ENCODE measurements at places on chromosomes 6 and 20.

- DNase-seq = peak; percentile 73
These were observed 116.2 kb upstream of the PLCB4 start for GRCh38 chr20:8952721-8953120.

DNA sequence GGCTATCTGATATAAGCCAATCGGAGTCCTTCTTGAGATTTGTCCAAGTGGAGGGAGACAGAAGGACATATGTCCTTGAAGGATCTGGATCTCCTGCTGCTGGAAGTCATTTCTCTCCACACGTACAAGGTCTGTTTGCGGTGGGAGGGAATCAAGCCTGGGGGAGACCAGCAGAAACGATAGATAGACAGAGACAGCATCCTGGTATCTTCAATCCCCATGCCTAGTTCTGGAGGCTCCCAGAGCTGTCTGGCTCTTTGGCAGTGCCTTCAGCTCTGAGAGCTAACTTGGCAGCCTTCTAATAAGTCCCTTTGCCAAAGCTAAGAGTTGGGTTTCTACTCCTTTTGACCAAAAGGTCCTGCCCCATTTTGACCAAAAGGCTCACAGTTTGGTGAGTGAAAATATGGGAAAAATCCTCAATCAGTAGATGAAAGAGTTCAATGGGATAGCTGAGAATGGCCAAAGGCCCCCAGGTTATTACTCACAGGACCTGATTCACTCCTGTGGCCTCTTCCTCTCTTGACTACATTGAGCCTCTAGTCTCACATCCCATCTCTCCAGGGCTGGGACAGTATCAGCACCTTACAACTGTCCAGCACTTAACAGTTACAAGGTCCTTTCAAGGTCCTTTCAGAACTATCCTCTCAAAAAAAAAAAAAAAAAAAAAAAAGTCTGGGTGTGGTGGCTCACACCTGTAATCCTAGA, 20.3 kb downstream of the AARS2 start:
- DNase-seq = no peak

GRCh38 chr20:22757424-22758183, 173.2 kb upstream of the FOXA2 start:
- DNase-seq = no peak

DNA sequence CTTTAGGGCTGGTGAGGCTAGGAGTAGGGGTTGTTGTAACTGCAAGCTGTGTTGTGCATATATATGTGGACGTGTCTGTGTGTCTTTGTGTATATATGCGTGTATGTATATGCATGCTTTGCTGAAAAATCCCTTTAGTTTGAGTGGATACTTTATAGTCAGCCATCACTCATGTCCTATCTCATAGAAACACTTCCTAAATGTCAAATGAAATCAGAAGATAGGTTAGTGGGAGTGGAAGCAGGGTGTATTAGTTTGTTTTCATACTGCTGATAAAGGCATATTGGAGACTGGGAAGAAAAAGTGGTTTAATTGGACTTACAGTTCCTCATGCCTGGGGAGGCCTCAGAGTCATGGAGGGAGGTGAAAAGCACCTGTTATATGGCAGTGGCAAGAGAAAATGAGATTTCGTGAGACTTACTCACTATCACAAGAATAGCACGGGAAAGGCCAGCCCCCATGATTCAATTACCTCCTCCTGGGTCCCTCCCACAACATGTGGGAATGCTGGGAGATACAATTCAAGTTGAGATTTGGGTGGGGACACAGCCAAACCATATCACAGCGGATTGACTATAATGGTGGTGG, 131.1 kb downstream of the JARID2 start:
- no peak for DNase-seq

- peak; percentile 37 for DNase-seq
These were observed 15.5 kb downstream of the CCDC167 start for GRCh38 chr6:37483917-37484785.

- DNase-seq = peak; percentile 97
These were observed 219.3 kb downstream of the ARHGAP18 start for GRCh38 chr6:129490521-129491255.

GRCh38 chr6:17877895-17878440, 109.5 kb downstream of the KIF13A start:
- DNase-seq = no peak

GRCh38 chr6:36963451-36964290, 9.1 kb downstream of the PI16 start:
- no peak for DNase-seq

GRCh38 chr6:134165561-134166201, 113.3 kb upstream of the SLC2A12 start:
- DNase-seq = no peak

DNA sequence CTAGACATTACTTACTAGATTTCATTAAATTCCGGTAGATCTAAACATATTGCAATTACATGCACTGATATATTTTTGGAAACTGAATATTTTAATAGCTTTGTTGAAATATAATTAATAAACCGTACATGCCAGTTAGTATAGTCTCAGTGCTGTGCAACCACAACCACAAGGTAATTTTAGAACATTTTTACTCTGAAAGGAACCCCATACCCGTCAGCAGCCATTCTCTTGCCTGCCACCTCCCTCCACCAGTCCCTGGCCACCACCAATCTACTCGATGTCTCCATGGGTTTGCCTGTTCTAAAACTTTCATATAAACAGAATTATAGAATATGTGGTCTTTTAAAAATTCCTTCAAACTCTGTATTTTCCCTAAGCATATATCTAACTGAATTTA, 293.9 kb downstream of the THBS2 start:
- DNase-seq = no peak

- DNase-seq = no peak
These were observed 155.5 kb downstream of the MRPL14 start for GRCh38 chr6:43971776-43972126.

GRCh38 chr6:151493161-151493803, 535 bp upstream of the CCDC170 start:
- DNase-seq = peak; percentile 6

DNA sequence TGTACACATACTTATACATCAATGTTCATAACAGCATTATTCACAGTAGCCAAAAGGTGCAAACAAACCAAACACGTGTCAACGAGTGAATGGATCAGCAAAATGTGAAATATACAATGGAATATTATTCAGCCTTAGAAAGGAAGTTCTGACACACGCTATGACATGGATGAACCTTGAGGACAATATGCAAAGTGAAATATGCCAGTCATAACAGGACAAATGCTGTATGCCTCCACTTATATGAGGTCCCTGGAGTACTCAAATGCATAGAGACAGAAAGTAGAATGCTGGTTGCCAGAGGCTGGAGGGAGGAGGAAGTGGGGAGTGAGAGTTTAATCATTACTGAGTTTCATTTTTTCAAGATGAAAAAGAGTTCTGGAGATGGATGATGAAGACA, 37.8 kb upstream of the IGF2R start:
- no peak for DNase-seq

DNA sequence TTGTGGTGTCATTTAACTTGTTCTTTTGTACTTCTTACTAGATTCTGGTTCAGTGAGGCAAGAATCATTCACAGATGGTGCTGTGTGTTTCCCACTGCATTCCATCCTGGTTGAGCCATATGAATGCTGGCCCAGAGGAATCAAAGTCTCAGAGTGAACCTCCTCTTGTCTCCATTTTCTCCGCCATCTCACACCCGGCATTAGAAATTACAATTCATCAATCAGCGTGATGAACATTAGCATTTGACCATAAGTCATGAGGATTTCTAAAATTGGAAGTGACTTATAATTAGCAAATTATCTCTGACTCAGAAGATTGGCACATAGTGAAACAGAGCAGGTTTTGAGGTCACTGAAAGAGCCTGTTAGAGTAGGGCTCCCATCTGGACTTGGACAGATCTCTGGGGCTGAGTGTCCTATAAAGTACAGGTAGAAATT, 25.2 kb downstream of the TNFAIP3 start:
- DNase-seq = peak; percentile 86

DNA sequence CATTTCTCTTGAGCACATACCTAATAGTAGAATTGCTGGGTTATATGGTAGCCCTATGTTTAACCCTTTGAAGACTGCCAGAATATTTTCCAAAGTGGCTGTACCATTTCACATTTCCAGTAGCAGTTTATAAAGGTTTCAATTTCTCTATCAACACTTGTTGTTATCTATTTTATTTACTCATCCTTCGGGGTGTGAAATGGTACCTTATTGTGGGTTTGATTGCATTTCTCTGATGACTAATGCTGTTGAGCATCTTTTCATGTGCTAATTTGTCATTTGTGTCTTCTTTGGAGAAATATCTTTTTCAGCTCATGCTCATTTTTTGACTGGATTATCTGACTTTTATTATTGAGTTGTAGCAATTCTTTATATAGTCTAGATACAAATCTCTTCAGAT, 5.4 kb downstream of the ENPP4 start:
- DNase-seq = no peak

GRCh38 chr6:150646228-150646627, 46.5 kb downstream of the PLEKHG1 start:
- DNase-seq = no peak

DNA sequence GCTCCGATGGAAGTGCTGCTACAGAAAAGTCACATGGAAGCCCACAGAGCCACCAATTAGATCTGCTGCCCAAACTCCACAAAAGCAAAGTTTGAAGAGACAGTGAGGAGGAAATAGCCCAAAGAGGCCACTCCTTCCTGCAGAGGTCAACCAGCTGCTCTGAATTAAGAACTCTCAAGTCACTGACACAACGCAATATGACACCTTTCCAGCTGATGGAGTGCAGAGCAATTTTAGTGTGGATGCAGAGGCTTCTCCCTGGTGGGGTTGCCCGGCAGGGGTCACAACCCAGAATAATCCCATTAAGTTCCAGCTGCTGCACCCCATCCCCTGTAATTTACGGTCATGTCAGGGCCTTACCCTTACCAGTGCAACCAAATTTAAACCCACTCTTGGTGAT, 361.9 kb upstream of the JARID2 start:
- DNase-seq = peak; percentile 64

DNA sequence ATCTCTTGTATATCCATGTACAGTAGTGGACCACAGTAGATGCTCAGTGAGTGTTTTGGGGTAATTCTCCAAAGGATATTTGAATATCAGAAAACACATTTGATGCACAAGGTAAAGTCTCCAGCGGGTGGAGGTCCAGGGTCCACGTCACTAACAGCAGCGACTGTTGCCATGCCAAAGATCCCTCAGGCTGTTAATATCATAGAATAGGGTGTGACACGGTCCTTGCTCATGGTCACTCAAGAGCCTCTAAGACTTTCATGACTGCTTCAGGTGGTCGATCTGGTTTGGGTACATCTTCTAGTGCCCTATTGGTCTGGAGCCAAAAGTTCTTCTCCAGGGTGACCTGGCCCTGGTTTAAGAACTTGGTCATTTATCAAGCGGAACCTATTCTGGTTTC, 90.8 kb downstream of the OLIG3 start:
- DNase-seq = no peak

- DNase-seq = no peak
These were observed 3.3 kb downstream of the TAB2 start for GRCh38 chr6:149320796-149321195.

DNA sequence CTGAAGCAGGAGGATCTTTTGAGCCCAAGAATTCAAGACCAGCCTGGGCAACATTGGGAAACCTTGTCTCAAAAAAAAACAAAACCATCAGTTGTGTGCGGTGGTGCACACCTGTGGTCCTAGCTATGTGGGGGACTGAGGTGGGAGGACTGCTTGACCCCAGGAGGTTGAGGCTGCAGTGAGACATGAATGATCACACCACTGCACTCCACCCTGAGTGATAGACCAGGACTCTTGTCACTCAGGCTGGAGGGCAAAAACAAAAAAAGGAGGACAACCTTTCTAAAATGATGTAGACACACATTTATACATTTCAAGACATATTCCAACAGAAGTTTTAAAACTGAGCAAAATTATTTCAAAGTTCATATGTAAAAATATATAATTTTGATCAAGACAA, 45.1 kb downstream of the NOL7 start:
- no peak for DNase-seq

GRCh38 chr6:139367810-139368351, 6.6 kb downstream of the CITED2 start:
- no peak for DNase-seq

DNA sequence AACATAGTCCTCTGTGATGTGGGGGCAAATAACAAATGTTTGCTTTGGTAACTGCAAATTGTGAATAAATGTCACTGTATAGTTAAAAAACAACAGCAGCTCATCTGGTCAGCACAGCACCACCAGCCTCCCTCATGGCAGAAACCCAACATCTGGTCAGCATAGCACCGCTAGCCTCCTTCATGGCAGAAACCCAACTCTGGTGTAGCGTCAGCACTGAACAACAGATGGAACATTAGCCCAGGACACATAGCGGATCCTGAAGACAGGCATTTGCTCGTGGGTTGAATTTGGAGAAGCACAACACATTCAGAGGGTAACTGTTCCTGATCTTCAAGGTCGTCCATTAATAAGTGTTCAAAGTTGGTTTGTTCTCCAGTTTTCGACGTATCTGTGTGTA, 265.9 kb downstream of the DLL1 start:
- DNase-seq = peak; percentile 35

DNA sequence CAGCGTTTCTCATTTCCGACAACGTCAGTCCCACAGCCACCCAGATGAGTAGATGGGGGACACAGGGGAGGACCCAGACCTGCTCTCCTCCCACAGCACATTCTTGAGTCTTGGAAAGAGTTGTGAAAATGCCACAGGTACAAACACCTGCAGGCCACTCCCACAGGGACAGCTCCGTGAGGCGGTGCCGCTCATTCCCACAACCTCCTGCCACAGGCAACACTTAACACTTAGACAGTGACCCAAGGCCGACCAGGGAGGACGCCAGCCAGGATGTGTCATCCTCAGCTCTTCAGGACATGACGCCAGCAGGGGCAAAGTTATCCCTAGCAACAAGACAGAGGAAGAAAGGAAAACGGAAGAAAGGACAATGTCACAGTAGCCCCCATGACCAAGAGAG, 22.9 kb upstream of the HLA-B start:
- DNase-seq = no peak

DNA sequence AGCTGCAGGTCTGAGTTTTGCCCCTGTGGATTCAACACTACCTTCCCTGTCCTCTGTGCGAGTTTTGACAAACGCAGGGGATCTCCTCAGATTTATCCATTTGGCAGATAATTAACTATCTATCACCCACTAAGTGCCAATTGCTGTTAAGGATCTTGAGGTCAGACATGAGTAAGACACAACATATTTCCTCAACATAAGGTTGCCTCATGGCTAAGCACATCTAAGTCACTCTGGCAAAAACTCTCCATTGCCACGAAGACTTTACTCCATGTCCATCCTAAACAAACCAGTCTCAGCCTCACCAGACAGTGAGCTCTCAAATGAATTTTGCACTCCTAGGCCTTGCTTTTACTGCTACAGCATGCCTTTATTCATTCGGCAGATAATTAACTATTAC, 408.4 kb downstream of the MAFB start:
- DNase-seq = no peak

GRCh38 chr6:41706876-41707564, 28.4 kb downstream of the TFEB start:
- DNase-seq = peak; percentile 44
